ENCODE measurements at places on chromosomes 12 and 14.

DNA sequence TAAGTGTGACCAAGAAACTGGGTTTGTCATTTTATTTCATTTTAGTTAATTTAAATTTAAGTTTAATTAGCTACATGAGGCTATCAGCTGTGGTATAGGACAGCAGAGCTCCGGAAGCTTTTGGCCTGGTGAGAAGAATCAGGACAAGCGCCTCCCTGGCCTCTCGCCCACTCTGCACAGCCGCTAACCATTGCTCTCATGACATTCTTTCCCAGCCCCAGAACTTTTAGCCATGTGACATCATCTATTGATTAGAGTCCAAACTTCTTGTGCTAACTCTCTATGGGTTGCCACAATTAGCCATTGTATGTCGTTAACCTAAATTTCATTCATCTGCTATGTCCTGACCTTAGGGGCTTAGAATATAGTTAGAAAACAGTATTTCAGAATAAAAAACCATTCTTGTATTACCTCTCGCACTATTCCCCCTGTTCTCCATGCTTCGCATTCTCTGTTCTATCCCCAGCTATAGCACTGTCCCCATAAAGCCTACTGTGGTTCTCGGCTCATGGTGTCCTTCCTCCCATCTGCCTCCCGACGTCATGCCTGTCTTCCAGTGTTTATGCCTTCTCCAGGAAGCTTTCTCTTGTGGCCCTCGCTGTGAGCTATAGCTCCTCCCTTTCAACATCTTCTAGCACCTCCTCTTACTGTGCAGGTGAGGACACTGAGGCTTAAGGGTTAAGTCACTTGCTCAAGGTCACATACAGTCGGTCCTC lies 23.5 kb downstream of the SSH1 start:
- no peak for DNase-seq

DNA sequence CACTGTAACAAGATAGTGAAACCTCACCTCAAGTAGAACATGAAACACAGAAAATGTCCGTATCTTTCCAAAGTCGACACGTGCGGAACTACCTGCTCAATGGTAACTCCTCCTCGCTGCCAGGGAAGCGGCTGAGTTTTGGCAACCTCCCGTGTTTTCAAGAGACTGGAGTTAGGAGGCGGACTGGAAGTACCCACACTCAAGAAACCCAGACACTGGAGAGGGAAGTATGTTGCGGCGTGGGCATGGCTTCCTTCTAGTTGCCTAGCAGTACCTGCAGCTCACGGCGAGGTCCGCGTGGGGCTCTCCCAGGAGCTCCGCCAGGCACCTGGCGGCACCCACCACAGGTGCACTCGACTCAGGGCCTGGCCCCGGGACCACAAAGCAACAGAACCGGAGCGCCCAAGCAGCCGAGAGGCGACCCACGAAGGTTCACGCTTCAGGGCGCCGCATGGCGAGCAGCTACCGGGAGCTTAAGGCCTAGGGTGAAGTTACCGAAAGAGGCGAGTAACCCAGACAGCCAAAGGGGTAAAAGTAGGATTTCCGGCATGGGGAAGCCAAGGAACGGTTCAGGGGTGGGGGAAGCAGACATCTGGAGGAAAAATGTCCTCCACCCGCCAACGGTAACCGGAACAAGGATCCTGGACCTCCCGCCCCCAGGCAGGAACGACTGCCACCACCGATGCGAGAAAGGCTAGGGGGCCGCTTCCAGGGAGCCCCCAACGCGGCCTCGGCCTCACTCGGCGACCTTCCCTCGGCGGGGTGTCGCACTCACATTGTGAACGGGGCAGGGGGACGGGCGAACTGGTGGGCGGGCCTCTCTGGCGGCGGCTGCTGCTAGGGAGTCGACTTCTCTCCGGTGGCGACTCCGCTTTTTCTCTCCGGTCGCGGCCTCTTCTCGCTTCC lies 608 bp downstream of the PTGES3 start:
- peak; percentile 34 for DNase-seq

DNA sequence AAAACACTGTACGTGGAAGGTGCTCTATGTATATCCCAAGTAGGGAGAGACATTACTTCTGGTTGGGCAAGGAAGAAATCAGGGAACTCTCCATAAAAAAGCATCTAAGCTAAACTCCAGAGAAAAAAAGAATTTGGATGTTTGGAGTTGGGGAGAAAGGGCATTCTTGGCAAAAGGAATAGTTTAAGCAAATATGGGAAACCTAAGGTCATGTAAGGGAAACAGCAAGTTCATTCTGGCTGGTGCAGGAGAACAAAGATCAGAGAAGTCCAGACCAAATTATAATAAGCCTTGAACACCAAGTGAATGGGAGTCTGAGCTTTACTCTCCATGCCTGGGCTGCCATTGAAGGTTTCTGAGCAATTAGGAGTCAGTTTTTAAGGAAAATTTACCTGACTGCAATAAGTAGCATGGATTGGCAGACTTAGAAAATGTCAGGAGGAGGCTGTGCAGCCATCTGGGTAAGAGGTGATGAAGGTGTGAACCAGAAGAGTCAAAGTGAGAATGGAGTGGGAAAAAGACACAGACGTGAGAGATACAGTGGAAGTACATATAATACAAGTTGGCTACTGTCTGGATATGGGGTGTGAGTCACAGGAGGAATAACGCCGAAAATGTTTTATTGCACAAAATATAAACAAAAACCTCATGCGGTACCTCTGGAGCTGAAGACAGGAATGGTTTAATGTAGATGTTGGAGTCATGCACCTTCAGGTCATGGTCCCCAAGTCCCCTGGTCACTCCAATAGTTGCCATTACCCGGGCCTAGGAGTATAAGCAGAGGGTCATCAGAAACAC lies 222.6 kb downstream of the MON2 start:
- no peak for DNase-seq

DNA sequence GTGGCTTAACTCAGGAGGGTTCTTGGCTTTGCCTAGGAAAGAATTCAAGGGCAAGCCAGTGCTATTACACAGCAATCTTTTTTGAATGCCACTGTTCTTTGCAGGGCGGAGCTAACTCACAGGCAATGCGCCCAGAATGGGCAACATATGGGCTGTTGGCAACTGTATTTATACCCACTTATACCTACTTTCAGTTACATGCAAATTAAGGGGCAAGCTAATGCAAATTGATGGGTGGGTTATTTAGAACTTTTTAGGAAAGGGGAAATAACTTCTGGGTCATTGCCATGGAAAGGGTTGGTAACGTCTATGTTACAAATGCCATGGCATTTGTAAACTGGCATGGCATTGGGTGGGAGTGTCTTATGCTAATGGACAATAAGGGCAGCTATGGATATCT lies 85.4 kb downstream of the C12orf50 start:
- DNase-seq, result no peak
